ENCODE measurements at places on chromosomes 4 and X.

GRCh38 chr4:55444827-55445226 lies 49.1 kb downstream of the TMEM165 start:
- DNase-seq, result no peak

GRCh38 chr4:94634271-94634670 lies 123.5 kb upstream of the BMPR1B start:
- DNase-seq, result no peak

- DNase-seq, result no peak
These were observed 305.3 kb downstream of the PRR32 start for GRCh38 chrX:127124871-127125270.

- DNase-seq, result peak; percentile 42
These were observed 574.3 kb upstream of the DIPK2B start for GRCh38 chrX:45774961-45775360.
